T-cell (primary cell): ENCODE measurements at places on chromosomes 3 and 15.

GRCh38 chr15:62962101-62962995 is 80.2 kb upstream of the TPM1 start:
- no peak for DNase-seq

DNA sequence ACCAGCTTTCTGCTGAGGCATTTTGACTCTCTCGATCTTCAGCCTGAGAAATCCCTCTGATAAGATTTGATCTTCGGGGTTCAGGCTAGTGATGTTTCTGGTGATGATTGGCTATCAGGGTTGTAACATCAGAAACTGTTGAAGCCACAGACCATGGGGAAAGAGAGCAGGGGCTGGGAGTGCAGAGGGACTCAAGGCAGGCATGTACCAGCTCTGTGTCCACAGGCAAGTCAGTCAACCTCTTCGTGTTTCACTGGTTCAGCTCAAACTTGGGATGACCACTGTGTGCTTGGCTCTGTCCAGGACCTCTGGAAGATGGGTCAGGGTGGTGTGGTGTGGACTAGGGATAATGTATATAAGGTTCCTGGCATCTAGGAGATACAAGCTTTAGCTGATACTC is 116.5 kb downstream of the EEFSEC start:
- no peak for DNase-seq

GRCh38 chr3:183825456-183826161 is at the start of gene MAP6D1:
Gene MAP6D1 (minus strand): TSS chr3:183825577. CDS start chr3:183825547, 30 bp downstream.
- DNase-seq = peak; percentile 19

- DNase-seq = no peak
Observed at GRCh38 chr3:123953735-123954134, 7.3 kb downstream of the CCDC14 start.

DNA sequence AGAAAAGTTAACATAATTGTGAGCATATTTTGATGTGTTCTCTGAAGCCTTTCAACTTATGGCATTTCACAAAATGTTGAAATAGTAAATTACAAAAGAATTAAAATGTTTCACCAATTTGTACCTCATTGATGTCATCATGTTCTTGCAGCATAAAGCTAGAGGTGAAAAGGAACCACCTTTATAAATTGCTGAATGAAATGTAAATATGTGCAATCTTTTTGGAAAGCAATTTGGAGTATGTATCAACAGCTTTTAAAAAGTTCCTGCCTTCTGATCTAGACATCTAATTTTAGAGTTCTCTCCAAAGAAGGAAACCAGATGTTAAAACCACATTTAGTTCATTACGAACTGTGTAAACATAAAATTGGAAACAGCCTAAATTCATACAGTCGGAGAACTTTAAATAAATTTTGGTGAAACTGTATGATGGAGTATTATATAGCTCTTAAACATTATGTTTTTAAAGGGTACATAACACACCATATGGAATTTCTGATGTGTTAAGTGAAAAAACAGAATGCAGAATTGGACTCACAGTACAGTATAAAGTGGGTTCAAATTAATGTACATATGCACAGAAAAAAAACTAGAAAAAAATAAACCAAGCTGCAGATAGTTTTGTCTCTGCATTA is 311.2 kb upstream of the NAALADL2 start:
- DNase-seq = no peak

- DNase-seq = no peak
Observed at GRCh38 chr3:52393959-52394670, 50.8 kb downstream of the SEMA3G start.

DNA sequence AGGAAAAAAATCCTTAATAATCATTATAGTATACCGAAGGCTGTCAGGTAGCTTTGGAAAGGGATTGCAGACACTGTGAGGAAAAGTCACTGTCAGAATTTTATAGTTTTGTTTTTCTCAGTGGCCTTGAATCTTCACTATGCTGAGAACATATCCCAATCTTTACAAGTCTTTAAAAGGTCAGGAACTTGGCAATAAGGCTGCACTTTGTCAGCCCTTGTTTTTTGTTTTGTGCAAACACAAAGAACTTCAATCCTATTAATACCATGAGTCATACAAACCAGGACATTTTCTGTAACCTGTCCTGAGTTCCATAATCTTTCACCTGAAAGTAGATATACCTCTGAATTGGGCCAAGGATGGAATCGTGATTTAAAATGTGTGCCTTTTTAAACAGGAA is 45.6 kb upstream of the PIK3R4 start:
- DNase-seq = no peak
